ENCODE measurements at places on chromosomes 2 and 18. TPM values are rescaled to one million over a fixed set of nuclear protein-coding genes. Genes with fewer than 3 reads are reported as not detected.

The INHBB gene
- 0.44 TPM for total RNA-seq

The ZNF513 gene
- 7.3 TPM for total RNA-seq

The FOSL2 gene
- total RNA-seq: 11.0 TPM

The DYNAP gene
- total RNA-seq: not detected

The USP37 gene
- 11.0 TPM for total RNA-seq

The SOX11 gene
- 13.2 TPM for total RNA-seq

The KCNK3 gene
- 1.1 TPM for total RNA-seq

The CXCR1 gene
- not detected for total RNA-seq

The FAM210A gene
- total RNA-seq: 28.8 TPM

The DYSF gene
- 51.6 TPM for total RNA-seq

The CACNB4 gene
- total RNA-seq: 7.2 TPM

The IL1RL2 gene
- total RNA-seq: 0.27 TPM

The NGEF gene
- 1.5 TPM for total RNA-seq

The ERMN gene
- total RNA-seq: 0.04 TPM

The HOXD10 gene
- 0.09 TPM for total RNA-seq

The FAM124B gene
- 8.8 TPM for total RNA-seq

The IL1F10 gene
- not detected for total RNA-seq

The LRP1B gene
- 0.84 TPM for total RNA-seq

The HOXD11 gene
- total RNA-seq: 0.04 TPM

The CFAP65 gene
- not detected for total RNA-seq

The MYL12A gene
- 705 TPM for total RNA-seq

The IL36RN gene
- not detected for total RNA-seq

The TWSG1 gene
- total RNA-seq: 35.7 TPM

The IL36A gene
- total RNA-seq: not detected

The SERPINB11 gene
- total RNA-seq: not detected

The PROC gene
- total RNA-seq: 0.04 TPM

The RUFY4 gene
- total RNA-seq: 0.27 TPM

The MROH2A gene
- not detected for total RNA-seq

The IL1R2 gene
- total RNA-seq: 0.18 TPM

The ACTG2 gene
- 1.3 TPM for total RNA-seq

The HDHD2 gene
- total RNA-seq: 16.8 TPM

The ACKR3 gene
- total RNA-seq: 22.2 TPM

The TUBA3E gene
- not detected for total RNA-seq

The NAPG gene
- total RNA-seq: 22.6 TPM

The ALK gene
- total RNA-seq: 0.04 TPM

The TEKT4 gene
- total RNA-seq: not detected

The PLCD4 gene
- 41.8 TPM for total RNA-seq

The RBM44 gene
- total RNA-seq: 1.5 TPM

The PER2 gene
- total RNA-seq: 3.1 TPM

The CTNNA2 gene
- 0.62 TPM for total RNA-seq

The C2orf92 gene
- 9.1 TPM for total RNA-seq

The ZNF804A gene
- 0.09 TPM for total RNA-seq

The FARSB gene
- 14.6 TPM for total RNA-seq

The PLEKHH2 gene
- total RNA-seq: 15.3 TPM
